Heart left ventricle (tissue), 16 donors: ENCODE measurements at places on chromosomes 2 and 18. TPM values are rescaled to one million over a fixed set of nuclear protein-coding genes. Genes with fewer than 3 reads are reported as not detected.

DNA sequence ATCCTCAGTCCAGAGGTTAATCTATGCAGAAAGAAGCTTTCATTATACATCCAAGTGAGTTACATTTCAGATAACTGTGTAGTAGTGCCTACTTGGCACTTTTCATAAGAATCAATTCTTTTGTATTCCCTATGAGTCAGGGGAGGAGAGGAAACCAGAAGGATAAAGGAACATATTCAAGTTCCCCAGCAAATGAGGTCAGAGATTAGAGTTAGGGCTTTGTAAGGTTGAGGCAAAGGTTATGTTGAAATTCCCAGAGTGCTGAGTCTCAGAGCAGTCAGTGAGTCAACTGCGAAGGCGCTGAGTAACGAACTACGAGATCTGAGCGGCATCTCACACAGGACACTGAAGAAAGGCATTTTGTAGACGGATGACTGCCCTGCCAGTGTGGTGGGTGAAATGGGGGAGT lies 25.1 kb upstream of the ME2 start:
- DNase-seq: no peak

DNA sequence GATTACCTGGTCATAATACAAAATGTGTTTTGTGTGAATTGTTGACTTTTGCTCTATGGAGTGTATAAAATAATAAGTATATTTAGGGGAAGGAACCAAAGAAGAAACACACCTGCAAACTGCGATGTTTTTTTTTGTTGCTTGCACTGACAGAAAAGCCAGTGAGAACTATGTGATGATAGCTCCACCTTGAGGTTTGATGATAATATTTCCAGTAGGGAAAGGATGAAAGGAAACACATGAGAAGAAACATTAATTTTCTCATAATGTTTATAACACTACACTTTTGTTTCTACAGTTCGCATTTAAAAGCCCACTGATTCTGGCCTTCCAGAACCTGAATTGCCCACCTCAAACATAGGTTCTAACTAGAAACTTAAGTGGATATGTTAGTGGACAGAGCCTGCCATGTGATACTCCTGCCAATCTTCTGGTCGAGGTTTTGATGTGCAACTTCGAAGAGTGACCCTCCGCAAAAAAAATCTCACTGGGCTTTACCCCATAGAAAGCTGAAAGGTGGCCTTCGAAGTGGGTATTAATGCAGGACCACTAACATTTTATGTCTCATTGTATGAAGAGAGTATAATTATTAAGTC lies 476.4 kb upstream of the SPHKAP start:
- DNase-seq: no peak

DNA sequence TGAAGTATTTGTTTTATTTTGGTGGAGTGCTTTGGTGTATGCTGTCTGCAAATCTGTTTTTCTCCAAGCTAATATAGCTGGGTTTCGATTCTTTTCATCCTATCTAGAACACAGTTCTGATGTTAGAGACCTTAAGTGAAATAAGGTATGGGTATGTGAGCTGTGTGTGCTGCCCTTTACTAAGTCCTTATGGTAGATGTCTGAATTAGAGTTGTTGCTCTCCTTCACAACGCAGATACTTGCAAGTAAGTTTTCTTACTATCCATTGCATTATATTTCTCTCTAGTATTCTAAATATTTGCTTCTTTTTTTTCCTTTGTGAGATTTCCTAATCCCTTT lies 38.6 kb downstream of the AGFG1 start:
- no peak for DNase-seq

GRCh38 chr18:9337873-9338272 lies 3.3 kb downstream of the TWSG1 start:
- no peak for DNase-seq

GRCh38 chr2:235300368-235301201 lies 193.3 kb upstream of the AGAP1 start:
- no peak for DNase-seq

VWC2L gene
- total RNA-seq: not detected

COL6A3 gene
- total RNA-seq: 54.8 TPM

ANTXR1 gene
- total RNA-seq: 14.3 TPM

MDH1B gene
- total RNA-seq: 0.30 TPM

HMSD gene
- not detected for total RNA-seq

SLC66A3 gene
- total RNA-seq: 7.2 TPM

RAB10 gene
- total RNA-seq: 97.4 TPM
